ENCODE measurements at places on chromosomes 11 and 22. TPM values are rescaled to one million over a fixed set of nuclear protein-coding genes. Genes with fewer than 3 reads are reported as not detected.

DNA sequence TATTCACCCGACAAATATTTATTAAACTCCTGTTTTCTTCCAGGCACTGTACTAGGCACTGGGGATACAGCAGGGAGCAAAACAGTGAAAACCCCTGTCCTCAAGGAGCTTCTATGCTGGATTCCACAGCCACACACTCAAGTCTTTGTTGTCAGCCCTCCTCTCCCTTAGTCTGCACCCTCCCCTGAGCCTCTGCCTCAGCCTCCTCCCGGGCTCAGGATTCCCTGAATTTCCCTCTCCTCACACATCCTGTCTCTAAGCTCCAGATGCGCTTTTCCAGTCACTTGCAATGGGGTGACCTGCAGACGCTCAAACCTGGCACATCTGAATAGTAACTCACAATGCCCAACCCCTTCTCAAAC, 13.5 kb upstream of the TUB start:
- peak overlapping the region; percentile 99 for H3K27ac ChIP-seq
- DNase-seq: no peak
- no peak overlapping the region for H3K4me3 ChIP-seq
- peaks cover 54% of the 10 kb centered on the region for H3K4me1 ChIP-seq
- no peaks in the 10 kb centered on the region for H3K27me3 ChIP-seq

GRCh38 chr11:64130618-64131017, 35.3 kb downstream of the MACROD1 start:
- peak overlapping the region; percentile 11 for H3K27ac ChIP-seq
- no peaks in the 10 kb centered on the region for H3K36me3 ChIP-seq
- H3K27me3 ChIP-seq: no peaks in the 10 kb centered on the region
- H3K4me3 ChIP-seq: no peak overlapping the region

MS4A1 gene
- not detected for polyA plus RNA-seq

DNA sequence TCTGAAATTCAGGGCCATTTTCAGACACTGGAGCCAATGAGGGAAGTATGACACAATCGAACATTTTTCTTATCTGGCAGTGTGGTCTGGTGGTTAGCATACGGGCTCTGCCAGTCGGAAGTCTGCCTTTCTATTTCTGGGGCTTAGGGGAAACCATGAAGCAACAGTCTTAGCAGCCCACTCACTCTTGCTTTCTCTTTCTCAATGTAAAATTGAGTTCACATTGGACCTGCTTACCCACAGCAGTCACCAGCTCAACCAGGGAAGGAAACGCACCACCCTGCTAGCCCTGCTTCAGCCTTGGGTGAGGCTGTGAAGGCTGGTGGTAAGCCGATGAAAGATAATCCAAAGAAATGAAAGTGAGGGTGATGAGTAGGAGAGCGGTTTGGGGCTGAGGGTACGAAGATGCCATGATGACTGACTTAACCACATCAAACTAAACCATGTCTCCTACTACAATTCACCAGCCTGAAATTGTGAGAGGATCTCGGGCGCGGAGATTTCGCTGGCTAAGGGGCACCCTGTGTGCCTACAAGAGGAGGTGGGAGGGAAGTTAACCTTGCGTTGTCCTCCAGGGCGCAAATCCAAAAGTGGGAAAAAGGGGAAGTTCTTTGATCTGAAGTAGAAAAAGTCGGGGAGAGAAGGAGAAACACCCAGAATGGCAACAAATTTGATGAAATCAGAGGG, 2.0 kb upstream of the LMO2 start:
- H3K27me3 ChIP-seq: no peaks in the 10 kb centered on the region
- H3K27ac ChIP-seq: no peak overlapping the region
- H3K4me3 ChIP-seq: no peak overlapping the region

- H3K27me3 ChIP-seq: no peaks in the 10 kb centered on the region
- H3K4me1 ChIP-seq: peaks cover 2% of the 10 kb centered on the region
- H3K36me3 ChIP-seq: no peaks in the 10 kb centered on the region
- no peak for DNase-seq
- no peak overlapping the region for H3K27ac ChIP-seq
Measured at GRCh38 chr11:44542372-44542771, 23.1 kb upstream of the CD82 start.

DNA sequence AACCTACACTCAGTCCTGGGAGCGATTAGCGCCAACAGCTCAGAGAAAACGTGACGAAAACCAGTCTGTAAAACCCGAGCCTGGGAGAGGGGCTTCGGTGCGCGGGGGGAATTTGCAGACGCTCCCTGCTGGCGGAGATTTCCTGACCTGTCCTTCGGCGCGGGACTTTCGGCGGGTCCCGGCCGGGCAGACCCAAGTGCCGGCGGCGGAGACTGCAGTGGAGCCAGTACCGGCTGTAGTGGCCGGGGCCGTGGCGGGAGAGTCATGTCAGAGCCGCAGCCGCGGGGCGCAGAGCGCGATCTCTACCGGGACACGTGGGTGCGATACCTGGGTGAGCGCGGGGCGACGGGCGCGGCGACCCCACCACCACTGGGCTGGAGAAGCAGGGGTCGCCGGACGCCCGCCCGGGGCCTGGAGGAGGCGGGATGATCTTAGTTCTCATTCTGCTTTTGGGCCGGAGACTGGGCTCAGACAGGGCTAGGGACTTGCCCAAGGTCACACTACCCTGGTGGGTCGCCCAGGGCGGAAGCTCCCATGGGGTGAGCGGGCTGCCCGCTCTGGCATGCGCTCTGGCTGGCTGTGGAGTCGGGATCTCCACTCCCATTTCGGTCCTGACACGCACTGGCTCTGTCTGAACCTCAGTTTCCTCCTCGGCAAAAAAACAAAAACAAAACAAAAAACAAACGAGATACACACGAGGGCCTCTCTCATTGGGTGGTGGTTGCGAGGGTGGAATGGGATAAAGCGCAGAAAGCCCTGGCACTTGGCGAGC, at the start of gene MTFP1:
Gene MTFP1 (plus strand): TSS at position 153 of the 772 bp plus-strand sequence. CDS start 112 bp downstream, at position 265.
- peak; percentile 89 for DNase-seq
- H3K36me3 ChIP-seq: peaks cover 5% of the 10 kb centered on the region
- no peaks in the 10 kb centered on the region for H3K27me3 ChIP-seq
- H3K4me3 ChIP-seq: peak within 1 kb of the TSS; percentile 72
- H3K27ac ChIP-seq: peak within 1 kb of the TSS; percentile 99

GRCh38 chr11:85595285-85595884, 31.8 kb downstream of the DLG2 start:
- H3K27me3 ChIP-seq: no peaks in the 10 kb centered on the region
- H3K4me1 ChIP-seq: no peaks in the 10 kb centered on the region
- DNase-seq: peak; percentile 32
- H3K36me3 ChIP-seq: no peaks in the 10 kb centered on the region
- H3K27ac ChIP-seq: no peak overlapping the region
- no peak overlapping the region for H3K4me3 ChIP-seq

HTR3A gene
- not detected for polyA plus RNA-seq

DNA sequence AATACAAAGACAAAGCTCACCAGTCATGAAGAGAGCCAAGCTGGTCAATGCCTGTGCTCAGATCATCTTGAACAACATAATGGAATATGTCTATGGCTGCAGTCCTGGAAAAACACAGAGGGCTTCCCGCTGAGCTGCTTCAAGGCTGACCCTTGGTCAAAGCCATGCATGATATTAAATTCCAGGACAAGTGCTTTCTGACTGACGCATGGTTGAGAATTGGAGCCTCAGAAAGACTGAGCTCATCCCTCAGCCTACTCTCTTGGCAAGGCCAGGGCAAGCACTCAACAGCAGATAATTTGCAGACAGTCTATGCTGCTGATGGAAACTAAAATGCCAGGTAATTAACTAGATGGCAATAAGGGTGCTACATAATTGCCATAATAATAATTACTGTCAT, 89.2 kb downstream of the GALNT18 start:
- H3K36me3 ChIP-seq: no peaks in the 10 kb centered on the region
- no peaks in the 10 kb centered on the region for H3K4me1 ChIP-seq
- DNase-seq: no peak
- no peak overlapping the region for H3K27ac ChIP-seq
- no peak overlapping the region for H3K4me3 ChIP-seq
- H3K27me3 ChIP-seq: no peaks in the 10 kb centered on the region

DNA sequence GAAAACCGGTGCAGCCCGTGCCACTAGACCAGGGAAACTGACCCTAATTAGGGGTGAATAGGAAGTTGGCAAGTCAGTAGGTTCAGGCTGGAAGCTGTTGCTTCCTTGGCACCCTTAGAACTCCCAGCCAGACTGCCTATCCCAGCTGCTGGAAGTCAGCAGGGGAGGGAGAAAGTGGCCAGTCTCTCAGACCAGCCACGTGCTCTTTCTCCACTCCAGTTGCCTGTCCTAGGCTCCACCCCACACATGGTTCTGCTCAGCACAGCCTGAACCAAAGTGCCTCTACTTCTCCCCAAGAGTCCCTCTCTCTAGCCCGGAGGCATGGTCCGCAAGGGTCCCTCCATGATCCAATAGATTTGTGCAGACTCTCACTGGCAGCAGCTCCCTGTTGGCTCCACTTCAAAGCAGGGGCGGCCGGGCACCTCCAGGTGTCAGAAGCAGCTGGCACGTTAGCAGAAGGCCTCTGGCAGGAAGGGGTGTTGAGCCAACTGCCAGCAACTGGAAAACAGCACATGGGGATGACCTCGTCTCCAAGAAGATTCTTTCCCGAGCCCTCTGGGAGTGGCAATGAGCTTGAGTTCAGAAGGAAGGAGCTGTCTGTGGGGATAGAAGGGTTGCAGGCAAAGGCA, 27.7 kb downstream of the ARFGAP2 start:
- H3K4me1 ChIP-seq: peaks cover 15% of the 10 kb centered on the region
- no peak overlapping the region for H3K27ac ChIP-seq
- no peak overlapping the region for H3K4me3 ChIP-seq
- no peaks in the 10 kb centered on the region for H3K36me3 ChIP-seq
- no peak for DNase-seq

DNA sequence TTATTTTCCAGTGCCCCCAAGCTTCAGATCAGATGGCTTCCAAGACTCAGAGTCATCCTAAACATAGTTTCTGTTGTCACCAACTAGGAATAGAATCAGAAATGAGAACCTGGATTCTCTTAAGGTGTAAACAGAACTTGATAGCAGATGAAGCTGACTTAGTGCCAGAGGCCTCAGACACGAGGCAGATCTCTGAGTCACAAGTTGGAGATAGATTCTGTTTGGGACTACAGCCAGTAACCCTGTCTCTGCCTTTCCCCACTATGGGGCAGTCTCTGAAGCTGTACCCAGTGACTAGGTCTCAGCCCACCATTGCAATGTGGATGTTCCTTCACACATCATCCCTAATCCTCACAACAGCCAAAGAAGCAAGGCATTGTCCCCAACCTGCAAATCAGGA, 25.4 kb downstream of the NEU3 start:
- no peaks in the 10 kb centered on the region for H3K27me3 ChIP-seq
- no peak overlapping the region for H3K4me3 ChIP-seq
- no peak for DNase-seq
- peaks cover 3% of the 10 kb centered on the region for H3K36me3 ChIP-seq
- peaks cover 9% of the 10 kb centered on the region for H3K4me1 ChIP-seq
- H3K27ac ChIP-seq: peak overlapping the region; percentile 25

DNA sequence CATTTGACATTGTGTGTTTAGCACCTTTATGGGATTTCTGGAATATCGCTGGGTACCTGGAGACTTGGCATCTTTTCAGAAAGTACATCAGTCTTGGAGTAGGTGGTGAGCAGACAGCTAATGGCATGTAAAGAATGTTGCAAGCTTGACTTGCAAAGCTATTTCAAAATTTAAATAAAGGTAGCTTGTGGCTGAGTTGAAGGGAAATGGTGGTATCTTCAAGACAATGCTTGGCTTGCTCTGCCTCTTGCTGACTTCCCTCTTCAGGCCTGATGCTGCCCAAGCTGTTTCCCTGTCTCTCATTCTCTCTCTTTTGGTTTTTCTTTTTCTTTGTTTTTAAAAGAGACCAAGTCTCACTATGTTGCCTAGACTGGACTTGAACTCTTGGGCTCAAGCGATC, 13.2 kb downstream of the ZNRF3 start:
- no peaks in the 10 kb centered on the region for H3K27me3 ChIP-seq
- DNase-seq: no peak
- H3K4me1 ChIP-seq: peaks cover 11% of the 10 kb centered on the region
- no peak overlapping the region for H3K4me3 ChIP-seq
- no peak overlapping the region for H3K27ac ChIP-seq

RAB38 gene
- polyA plus RNA-seq: 0.66 TPM

GAL3ST3 gene
- polyA plus RNA-seq: 1.9 TPM

- H3K36me3 ChIP-seq: no peaks in the 10 kb centered on the region
- peaks cover 3% of the 10 kb centered on the region for H3K4me1 ChIP-seq
- DNase-seq: no peak
- no peak overlapping the region for H3K27ac ChIP-seq
Measured at GRCh38 chr11:116654526-116654925, 118.3 kb downstream of the BUD13 start.

DNA sequence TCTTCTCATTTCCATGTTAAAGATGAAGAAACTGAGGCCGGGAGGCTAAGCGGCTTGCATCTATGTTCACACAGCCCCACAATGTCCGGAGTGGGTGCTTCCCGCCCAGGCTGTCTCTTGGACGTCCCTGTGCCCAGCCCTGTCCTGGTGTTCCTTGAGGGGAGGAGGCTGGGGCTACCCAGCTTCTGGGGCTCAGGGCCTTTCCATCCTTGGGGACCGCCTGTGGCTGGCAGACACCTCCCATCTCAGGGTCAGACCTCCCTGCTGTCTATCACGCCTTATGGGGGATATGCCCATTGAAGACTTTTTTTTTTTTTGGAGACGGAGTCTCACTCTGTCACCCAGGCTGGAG, 95.5 kb downstream of the WNT7B start:
- H3K27ac ChIP-seq: no peak overlapping the region
- no peak for DNase-seq
- no peaks in the 10 kb centered on the region for H3K36me3 ChIP-seq
- no peak overlapping the region for H3K4me3 ChIP-seq
- H3K4me1 ChIP-seq: no peaks in the 10 kb centered on the region
- no peaks in the 10 kb centered on the region for H3K27me3 ChIP-seq

- no peaks in the 10 kb centered on the region for H3K4me1 ChIP-seq
- no peak overlapping the region for H3K4me3 ChIP-seq
- peaks cover 7% of the 10 kb centered on the region for H3K27me3 ChIP-seq
- H3K27ac ChIP-seq: no peak overlapping the region
- no peaks in the 10 kb centered on the region for H3K36me3 ChIP-seq
- DNase-seq: peak; percentile 24
Measured at GRCh38 chr11:59207988-59208451, 4.7 kb downstream of the MPEG1 start.

- H3K27me3 ChIP-seq: no peaks in the 10 kb centered on the region
- no peak for DNase-seq
- H3K4me3 ChIP-seq: no peak overlapping the region
- no peaks in the 10 kb centered on the region for H3K4me1 ChIP-seq
Measured at GRCh38 chr11:28636566-28636965, 528.4 kb downstream of the METTL15 start.

FERMT3 gene
- 1.2 TPM for polyA plus RNA-seq

- no peaks in the 10 kb centered on the region for H3K27me3 ChIP-seq
- H3K4me3 ChIP-seq: no peak overlapping the region
- DNase-seq: no peak
- H3K36me3 ChIP-seq: no peaks in the 10 kb centered on the region
- no peak overlapping the region for H3K27ac ChIP-seq
- H3K4me1 ChIP-seq: no peaks in the 10 kb centered on the region
Measured at GRCh38 chr11:129788278-129788677, 27.4 kb upstream of the TMEM45B start.

- no peaks in the 10 kb centered on the region for H3K27me3 ChIP-seq
- DNase-seq: no peak
- H3K27ac ChIP-seq: no peak overlapping the region
Measured at GRCh38 chr11:93613231-93613831, 48.2 kb upstream of the CEP295 start.

- H3K27ac ChIP-seq: no peak overlapping the region
- peak; percentile 57 for DNase-seq
- no peaks in the 10 kb centered on the region for H3K36me3 ChIP-seq
- H3K4me3 ChIP-seq: no peak overlapping the region
- no peaks in the 10 kb centered on the region for H3K4me1 ChIP-seq
- no peaks in the 10 kb centered on the region for H3K27me3 ChIP-seq
Measured at GRCh38 chr11:71284525-71285092, 32.2 kb upstream of the SHANK2 start.

GRCh38 chr22:50316114-50317065, 8.9 kb upstream of the PLXNB2 start:
- no peaks in the 10 kb centered on the region for H3K36me3 ChIP-seq
- no peaks in the 10 kb centered on the region for H3K27me3 ChIP-seq
- H3K27ac ChIP-seq: no peak overlapping the region
- no peaks in the 10 kb centered on the region for H3K4me1 ChIP-seq

All from SK-N-SH (cell line).